ENCODE measurements at places on chromosomes 6 and 20. TPM values are rescaled to one million over a fixed set of nuclear protein-coding genes. Genes with fewer than 3 reads are reported as not detected.

Gene DDX43
- polyA plus RNA-seq: not detected

Gene VARS2
- polyA plus RNA-seq: 31.2 TPM

- no peak for DNase-seq
Observed at GRCh38 chr20:54293526-54293925, 85.6 kb downstream of the PFDN4 start.

DNA sequence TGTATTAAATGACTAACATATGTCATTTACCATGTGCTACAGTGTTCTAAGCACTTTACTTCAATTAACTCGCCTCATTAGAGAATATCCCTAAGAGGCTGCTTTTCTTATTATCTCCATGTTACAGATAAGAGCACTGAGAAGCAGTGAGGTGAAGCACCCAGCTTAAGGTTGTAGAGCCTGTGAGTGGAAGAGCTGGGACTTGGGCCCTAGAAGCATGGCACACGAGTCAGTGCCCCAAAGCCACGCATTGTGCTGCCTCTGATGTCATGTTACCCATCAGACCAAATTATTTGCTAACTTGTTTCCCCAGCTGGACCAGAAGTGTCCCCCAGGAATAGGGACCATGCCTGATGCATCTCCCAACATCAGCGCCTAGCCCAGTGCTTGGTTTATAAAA, 34.1 kb downstream of the POFUT1 start:
- no peak for DNase-seq

DNA sequence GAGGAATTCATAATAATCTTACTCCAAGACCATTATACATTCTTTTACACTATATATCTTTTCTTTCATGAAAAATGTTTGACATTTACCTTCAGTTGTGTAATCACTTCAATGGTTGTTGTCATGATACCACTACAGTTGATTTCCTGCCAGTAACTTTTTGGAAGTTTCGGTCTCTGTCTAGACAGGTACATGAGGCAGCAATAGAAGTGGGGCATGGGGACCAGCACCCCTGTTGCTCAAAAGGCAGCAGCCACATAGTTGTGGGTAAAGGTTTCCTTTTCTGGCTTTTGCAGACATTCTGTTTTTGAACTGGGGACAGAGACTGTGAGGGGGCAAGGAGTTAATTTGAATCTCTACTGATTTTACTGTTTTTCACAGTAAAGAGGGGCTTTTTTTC, 14.1 kb downstream of the SAMD5 start:
- no peak for DNase-seq

Gene CASS4
- 0.02 TPM for polyA plus RNA-seq

- DNase-seq: peak; percentile 81
Observed at GRCh38 chr6:3247255-3248146, 11.2 kb upstream of the PSMG4 start.

GRCh38 chr20:16864069-16864468, 115.9 kb downstream of the OTOR start:
- no peak for DNase-seq

Gene CEBPB
- polyA plus RNA-seq: 13.2 TPM

Gene ASIP
- 0.15 TPM for polyA plus RNA-seq

Gene SLC44A4
- 0.26 TPM for polyA plus RNA-seq

Gene FHL5
- polyA plus RNA-seq: not detected

DNA sequence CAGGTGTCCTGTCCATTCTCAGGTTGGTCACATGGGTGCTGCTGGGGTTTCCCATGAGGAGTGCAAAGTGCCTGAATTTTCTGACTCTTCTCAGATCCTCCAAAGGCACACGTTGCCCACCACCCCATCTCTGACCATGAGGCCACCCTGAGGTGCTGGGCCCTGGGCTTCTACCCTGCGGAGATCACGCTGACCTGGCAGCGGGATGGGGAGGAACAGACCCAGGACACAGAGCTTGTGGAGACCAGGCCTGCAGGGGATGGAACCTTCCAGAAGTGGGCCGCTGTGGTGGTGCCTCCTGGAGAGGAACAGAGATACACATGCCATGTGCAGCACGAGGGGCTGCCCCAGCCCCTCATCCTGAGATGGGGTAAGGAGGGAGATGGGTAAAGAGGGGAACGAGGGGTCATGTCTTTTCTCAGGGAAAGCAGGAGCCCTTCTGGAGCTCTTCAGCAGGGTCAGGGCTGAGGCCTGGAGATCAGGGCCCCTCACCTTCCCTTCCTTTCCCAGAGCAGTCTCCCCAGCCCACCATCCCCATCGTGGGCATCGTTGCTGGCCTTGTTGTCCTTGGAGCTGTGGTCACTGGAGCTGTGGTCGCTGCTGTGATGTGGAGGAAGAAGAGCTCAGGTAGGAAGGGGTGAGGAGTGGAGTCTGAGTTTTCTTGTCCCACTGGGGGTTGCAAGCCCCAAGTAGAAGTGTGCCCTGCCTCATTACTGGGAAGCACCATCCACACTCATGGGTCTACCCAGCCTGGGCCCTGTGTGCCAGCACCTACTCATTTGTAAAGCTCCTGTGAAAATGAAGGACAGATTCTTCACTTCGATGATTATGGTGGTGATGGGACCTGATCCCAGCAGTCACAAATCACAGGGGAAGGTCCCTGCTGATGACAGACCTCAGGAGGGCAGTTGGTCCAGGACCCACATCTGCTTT, 2.0 kb downstream of the HLA-F start:
- DNase-seq: no peak

DNA sequence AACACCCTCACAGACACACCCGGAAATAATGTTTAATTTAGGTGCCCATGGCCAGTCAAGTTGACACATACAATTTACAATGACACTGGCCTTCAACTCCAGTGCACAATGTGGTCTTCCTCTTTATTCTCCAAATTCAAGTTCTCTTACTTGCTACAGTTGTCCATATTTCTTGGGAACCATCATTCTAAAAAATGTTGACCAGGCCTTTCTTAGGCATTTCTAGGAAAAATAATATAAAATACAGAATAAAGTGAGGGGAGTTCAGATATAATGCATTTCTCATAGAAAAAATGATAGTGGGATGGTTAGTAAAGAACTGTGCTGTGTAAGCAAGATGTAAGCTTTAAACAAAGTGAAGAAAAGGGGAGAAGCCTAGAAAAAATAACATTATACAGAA, 298.9 kb downstream of the ARHGAP18 start:
- no peak for DNase-seq

DNA sequence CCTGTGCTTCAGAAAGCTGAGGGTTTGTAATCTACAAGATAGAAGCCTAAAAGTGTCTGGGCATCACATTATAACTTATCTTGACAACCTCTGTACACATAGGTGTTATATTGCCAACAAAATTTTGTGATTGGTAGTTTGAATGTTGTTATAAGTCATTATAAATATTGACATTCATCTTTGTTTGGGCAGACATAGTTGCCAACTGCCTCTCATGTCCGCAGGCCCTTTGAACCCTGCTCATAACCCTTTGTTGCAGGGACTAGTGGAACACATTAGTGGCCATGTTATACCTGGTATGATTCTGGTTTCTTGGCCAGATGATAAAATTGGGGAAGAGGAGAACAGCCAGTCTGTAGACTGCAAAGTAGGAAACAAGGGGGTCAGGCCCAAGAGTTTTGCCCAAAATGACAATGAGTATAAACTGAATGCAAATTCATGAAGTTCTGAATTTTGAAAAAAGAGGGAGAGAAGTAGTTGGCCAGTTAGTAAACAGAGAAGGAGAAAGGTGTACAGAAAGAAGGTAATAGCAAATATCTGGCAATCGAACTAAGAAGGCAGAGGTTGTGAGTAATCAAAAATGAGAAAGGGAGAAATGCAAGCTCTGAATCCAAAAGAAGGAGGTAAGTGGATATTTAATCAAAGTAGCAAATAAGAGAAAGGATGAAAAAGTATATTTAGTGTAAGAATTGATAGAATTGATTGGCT, 21.6 kb upstream of the LMBRD1 start:
- DNase-seq: no peak

Data from SK-N-SH (cell line).